ENCODE measurements at places on chromosomes 1 and 21.

GRCh38 chr21:34073749-34074282 lies 438 bp downstream of the MRPS6 start:
- peak; percentile 44 for DNase-seq

DNA sequence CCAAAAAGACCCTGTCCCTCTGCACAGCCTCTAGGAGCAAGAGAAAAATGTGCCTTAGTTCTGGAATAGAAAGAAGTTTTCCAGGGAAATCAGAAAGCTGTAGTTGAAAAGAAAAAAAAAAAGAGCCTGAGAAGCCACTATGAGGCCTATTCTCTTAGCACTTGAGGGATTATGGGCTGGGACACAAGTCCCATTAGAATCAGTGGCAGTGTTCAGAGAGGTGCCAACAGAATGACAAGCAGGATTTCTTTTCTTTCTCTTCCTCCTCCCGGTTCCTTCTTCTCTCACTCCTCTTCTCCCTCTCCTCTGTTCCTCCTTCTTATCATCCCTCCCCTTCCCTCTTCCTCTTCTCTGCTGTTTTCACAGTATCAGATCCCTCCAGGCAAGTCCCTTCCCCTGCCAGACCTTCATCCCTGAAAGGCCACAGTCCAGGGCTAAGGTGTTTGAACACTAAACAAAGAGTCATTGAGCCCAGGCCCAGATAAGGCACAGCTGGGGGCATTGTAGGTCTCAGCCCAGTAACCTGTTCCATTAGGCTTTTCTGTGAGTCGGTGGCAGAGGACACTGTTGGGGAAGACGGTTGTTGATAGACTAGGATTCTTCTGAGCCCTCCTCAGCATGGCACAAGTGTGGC lies 64.7 kb upstream of the LPGAT1 start:
- DNase-seq = no peak

- DNase-seq = no peak
Observed at GRCh38 chr1:182644886-182645285, 39.5 kb downstream of the RGS8 start.

- no peak for DNase-seq
Observed at GRCh38 chr21:43910460-43910859, 45.4 kb downstream of the AGPAT3 start.

GRCh38 chr1:72557446-72558049 lies 275.2 kb upstream of the NEGR1 start:
- no peak for DNase-seq

DNA sequence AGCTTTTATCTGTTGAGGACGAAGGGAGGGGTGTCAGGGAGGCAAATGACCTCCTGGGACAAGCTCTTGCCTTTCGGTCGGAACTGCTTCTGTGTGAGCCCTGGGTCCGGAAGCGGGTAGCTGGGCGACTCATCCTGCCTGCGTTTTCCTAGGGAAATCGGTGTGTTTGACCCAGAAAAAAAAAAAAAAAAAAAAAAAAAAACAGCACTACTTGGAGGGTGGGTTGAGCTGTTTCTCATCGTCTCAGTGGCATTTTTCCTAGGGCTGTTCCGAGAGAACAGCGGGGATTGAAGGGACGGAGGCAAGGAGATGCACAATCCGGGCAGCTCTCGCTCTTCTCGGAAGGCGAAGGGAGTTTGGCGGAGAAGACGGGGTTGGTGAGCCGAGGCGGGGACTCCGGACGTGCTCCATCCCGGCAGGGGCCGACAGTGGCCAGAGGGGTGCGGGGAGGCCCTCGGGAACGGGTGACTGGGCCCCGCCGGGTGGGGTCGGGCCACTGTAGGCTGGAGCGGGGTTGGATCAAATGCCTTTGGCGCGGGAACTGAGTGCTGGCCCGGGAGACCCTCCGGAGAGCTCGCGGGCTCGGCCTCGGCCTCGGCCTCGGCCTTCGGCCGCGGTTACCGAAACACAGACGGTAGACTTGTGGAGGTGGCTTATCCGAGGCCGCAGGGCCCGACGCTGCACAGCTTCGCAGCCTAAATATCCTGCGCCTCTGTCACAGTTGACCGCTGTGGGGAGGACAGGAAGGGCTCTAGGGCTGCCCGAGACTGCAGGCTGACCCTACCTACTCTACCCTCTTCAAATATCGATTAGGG lies 2.4 kb upstream of the BARHL2 start:
- no peak for DNase-seq

DNA sequence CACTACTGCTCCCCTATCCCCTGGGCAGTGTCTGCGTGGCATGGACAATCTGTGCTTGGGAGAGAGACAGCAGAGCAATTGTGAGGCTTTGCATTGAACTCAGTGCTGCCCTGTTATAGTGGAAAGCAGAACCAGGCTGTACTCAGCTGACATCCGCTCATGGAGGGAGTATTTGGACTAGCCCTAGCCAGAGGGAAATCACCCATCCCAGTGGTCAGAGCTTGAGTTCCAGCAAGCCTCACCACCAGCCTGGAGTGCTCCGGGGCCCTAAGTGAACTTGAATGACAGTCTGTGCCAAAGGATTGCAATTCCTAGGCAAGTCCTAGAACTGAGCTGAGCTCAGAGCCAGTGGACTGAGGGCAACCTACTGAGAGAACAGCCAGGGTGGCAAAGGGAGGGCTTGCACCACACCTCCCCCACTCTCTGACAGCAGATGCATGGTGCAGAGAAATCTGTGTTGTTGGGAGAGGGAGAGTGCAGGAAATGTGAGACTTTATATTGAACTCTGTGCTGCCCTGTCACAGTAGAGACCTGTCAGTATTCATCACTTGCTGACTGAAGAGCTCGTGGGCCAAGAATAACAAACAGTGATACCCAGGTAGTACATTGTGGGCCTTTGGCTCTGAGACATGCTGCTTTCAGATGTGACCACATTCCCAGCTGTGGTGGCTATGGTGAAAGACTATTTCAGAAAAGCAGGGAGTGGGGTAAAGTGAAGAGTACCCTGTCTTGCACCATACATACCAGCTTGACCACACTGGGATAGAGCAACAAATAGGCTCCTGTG lies 107.7 kb upstream of the SLC5A9 start:
- DNase-seq = no peak

GRCh38 chr1:155880251-155880650 lies 20.9 kb downstream of the SYT11 start:
- DNase-seq = no peak

DNA sequence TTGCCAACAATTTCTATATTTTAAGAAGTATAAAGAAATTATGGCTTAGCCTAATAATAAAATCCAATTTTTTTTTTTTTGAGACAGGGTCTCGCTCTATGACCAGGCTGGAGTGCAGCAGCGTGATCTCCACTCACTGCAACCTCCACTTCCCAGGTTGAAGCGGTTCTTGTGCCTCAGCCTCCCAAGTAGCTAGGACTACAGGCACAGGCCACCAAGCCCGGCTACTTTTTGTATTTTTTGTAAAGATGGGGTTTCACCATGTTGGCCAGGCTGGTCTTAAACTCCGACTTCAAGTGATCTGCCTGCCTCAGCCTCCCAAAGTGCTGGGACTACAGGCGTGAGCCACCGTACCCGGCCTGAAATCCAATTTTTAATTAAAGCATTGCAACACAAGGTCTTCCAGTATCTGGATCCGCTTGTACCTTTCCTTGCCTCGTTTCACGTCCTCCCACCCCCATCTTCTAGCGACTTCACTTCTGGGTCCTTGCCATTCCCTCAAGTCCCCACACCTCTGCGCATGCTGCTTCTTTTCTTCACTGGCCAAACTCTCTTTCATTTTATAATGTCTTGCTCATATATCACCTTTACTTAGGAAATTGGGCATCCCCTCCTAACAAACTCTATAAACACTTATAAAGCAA lies 2.3 kb downstream of the FUBP1 start:
- DNase-seq = no peak

DNA sequence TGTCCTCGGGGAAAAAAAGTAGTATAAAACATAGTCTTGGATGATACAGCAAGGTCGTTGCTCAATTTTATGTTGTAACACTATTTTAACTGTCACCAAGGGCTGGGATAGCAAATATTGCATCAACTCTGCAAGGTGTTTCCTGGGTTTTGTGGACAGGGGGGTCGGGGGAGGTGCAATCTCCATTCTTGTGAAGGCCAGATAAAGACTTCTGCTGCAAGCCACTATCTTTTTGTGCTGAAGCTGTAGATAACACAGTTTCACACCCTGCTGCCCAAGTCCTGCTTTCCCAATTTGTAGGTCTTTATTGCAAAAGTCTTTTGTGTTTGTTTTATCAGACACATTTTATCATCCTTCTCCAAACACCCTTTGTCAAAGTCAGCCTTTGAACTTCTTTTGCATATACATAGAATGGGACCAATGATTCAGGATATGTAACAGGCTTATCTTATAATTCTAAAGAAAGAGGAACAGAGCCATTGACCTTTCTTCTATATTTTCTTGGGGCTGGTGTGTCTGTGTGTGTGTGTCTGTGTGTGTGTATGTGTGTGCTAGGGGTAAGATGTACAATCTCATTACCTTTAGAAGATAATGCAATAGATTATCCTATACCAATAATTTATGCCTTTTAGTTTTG lies 140.6 kb downstream of the RUNX1 start:
- no peak for DNase-seq

- no peak for DNase-seq
Observed at GRCh38 chr1:246367041-246367440, 140.0 kb downstream of the SMYD3 start.

GRCh38 chr1:2335721-2336455 lies 55.5 kb downstream of the MORN1 start:
- no peak for DNase-seq

GRCh38 chr1:93828367-93828755 lies 50.6 kb downstream of the DNTTIP2 start:
- DNase-seq = no peak

DNA sequence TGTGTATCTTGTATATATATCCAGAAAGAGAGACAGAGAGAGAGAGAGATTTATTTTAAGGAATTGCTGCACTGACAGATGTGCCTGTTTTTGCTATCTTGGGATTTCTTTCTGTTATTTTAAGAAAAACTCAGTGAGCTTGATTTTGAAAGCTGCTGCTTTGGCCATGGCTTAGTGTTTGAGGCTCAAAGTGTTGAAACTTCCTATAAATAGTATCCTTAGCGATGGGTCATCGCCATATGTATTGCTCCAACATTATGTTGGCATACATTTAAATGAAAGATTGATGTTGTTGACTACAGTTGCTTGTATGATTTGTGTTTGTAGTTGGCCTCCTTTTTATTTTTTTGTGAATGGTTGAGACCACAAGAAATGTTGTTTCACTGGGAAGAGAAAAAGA lies 29.0 kb upstream of the NTPCR start:
- DNase-seq = no peak

DNA sequence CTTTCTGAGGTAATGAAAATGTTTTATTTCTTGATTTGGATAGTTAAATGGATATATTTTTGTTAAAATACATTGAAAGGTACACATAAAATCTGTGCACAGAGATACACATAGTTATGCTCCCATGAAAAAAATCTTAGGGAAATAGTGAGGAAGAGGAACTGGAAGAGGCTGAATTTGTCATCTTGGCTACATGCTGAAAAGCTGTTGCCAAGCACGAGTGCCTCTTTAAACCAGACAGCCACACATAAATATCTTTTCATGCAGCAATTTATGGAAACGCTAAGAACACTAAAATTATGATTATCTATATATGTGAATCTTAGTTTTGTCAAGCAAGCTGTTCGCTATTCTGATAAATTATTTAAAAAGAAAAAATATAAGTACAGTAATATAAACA lies 12.8 kb upstream of the ADAR start:
- DNase-seq = no peak

GRCh38 chr1:187042538-187042937 lies 213.8 kb downstream of the PLA2G4A start:
- DNase-seq = no peak

GRCh38 chr1:24936684-24937083 lies 6.6 kb upstream of the RUNX3 start:
- no peak for DNase-seq

- DNase-seq = no peak
Observed at GRCh38 chr1:244113532-244114320, 62.6 kb downstream of the ZBTB18 start.

GRCh38 chr1:185373813-185374529 lies 56.9 kb upstream of the IVNS1ABP start:
- DNase-seq = no peak

DNA sequence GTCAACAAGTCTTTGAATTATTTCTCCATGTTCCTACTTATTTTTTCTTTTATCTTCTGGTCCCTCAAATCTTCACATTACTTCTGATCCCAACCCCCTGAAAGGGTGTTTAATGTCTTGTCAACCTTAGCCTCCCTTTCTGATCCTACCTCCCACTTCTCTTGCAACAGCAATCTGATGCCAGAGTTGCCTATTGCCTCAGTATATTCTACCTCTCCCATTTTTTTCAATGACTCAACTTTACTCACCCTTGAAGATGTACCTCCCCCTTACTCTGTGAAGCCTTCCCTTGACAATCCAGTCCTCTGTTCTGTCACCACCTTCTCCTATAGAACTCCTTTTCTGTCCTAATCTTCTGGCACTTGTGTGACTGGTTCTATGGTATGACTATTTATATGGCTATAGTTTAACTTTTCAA lies 99.5 kb upstream of the CD55 start:
- DNase-seq = no peak

DNA sequence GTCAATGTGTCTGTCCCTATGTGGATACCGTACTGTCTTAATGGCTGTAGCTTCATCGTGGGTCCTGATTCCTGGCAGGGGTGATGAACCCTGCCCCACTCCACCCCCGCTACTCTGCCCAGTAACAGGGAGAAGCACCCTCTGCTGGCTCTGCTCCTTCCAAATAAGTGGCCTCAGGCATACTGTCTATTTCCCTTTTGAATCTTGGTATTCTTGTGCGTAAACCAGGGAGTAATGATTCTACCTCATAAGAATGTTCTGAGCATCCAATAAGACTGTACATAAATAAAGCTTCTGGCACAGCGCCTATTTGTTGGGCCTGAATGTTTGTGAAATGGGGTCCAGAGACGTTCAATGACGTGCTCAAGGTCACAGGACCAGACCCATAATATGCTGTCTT lies 35.2 kb upstream of the CTPS1 start:
- no peak for DNase-seq

GRCh38 chr1:184895086-184895485 lies 79.2 kb downstream of the NIBAN1 start:
- no peak for DNase-seq

DNA sequence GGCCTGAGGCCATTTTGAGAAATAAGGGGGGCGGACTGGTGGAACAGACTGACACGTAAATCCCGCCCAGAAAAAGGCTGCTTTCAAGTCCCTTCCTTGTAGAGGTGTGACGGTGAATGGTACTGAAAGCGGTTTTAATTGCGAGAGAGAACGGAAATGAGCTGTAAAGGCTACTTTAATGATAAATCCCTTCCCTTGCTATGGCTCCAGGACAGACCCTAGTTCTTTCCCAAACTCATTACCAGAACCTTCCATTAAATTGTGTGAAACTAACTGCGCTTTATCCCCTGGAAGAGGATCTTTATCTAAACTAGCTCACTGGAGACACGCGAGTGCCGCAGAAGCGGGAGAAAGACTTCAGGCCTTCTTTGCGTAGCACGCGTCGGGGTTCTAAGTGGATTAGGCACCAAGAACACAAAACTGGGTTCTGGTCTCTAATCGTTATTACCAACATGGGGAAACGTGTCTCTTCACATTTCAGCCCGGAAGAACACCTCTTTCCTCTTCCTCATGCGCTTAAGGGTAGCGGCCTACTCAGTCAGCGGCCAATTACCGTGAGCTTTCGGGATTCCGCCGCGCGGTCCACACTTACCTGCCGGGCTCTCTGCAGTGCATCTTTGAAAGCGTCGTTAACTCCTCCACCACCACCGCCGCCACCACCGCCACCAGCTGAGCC lies 441 bp downstream of the FUBP1 start:
- peak; percentile 40 for DNase-seq

GRCh38 chr1:177646757-177647730 lies 322.8 kb downstream of the SEC16B start:
- DNase-seq = no peak

Data from GM19239 (cell line).